Right ventricle myocardium inferior (tissue), 1 donor: ENCODE measurements at places on chromosomes 16 and 17.

GRCh38 chr17:40813804-40814203, 8.6 kb downstream of the KRT10 start:
- DNase-seq = no peak

GRCh38 chr16:2015117-2015946, 4.3 kb upstream of the NPW start:
- DNase-seq = no peak

- peak; percentile 87 for DNase-seq
These were observed 31.6 kb downstream of the PHKB start for GRCh38 chr16:47492428-47493377.

DNA sequence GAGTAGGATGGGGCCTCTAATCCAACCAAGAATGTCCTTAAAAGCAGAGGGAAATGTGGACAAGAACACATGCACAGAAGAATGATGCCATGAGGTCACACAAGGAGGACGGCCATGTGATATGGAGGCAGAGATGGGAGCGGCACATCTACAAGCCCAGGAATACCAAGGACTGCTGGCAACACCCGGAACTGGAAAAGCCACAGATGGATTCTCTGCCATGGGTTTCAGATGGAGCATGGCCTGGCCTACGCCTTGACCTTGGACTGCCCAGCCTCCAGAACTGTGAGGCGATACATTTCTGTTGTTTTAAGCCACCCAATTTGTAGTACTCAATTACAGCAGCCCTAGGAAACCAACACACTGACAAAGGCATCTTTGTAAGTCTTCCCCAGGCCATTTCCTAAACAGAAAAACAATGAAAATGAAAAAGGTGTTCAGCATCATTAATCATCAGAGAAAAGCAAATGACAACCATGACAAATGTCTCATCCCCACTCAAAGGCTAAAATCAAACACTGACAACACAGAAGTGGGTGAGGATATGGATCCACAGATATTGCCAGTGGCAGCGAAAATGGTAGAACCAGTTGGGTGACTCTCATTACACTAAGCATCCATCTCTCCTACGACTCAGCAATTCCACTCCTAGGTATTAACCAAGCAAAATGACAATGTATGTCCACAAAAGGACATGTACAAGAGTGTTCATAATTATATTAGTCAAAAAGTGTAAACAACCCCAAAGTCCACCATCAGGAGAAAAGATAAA, 76.9 kb upstream of the CNEP1R1 start:
- DNase-seq = no peak

DNA sequence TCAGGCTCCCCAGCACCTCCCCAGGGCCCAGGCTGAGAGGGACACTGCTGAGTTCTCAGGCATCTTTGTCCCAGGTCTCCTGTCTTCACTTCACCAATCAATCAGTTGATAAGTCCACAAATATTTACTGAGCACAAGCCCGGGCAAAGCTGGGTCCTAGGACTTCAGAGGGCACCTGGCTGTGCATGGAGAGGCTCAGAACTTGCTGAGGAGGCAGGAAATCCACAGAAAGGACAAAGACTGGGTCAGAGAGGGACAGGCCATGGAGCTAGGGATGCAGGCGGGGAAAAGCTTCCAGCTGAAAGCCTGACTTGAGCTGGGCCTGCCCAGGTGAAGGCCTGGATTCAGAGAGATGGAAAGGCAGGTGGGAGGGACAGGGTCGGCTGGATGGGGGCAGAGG, 33.2 kb upstream of the C1QL1 start:
- DNase-seq = no peak

- DNase-seq = no peak
These were observed 5.9 kb downstream of the UQCRC2 start for GRCh38 chr16:21959050-21959449.

- DNase-seq = no peak
These were observed 11.9 kb upstream of the ENGASE start for GRCh38 chr17:79062691-79063090.

DNA sequence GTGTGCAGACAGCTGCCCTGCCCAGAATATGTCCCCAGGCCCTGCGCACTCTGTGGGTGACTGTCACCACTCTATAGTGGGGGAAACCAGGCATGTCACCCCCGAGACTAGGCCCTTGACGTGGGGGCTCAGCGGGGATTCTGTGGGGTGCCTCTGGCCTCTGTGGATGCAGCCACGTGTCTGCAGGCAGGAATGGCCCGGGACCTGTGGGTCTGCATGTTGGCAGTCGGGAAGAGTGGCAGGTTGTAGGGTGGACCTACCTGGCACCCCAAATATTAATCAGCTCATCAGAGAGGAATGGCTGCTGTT, 954 bp downstream of the IL32 start:
- DNase-seq = peak; percentile 47

GRCh38 chr16:57993438-57993837, 7.0 kb downstream of the ZNF319 start:
- DNase-seq = no peak

DNA sequence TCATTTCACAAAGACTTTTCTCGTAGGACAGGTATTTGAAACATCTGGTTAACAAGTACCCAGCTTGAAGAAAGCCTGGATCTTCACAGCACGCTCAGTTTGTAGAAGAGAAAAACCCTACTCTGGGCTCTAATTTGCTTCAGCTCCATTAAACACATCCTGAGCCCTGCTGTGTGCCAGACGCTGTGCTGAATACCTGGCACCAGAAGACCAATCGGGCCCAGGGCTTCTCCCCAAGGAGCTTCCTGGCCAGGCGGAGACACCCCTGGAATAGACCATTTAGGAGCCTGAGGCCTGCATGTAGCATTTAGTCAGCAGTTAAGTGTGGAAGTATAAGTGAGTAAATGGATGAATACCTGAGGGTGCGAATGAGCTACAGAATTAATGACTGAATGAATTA, 8.9 kb upstream of the ABAT start:
- no peak for DNase-seq
